Upper lobe of left lung (tissue), 6 donors: ENCODE measurements at places on chromosomes 7 and 10. TPM values are rescaled to one million over a fixed set of nuclear protein-coding genes. Genes with fewer than 3 reads are reported as not detected.

GRCh38 chr10:58979711-58980110 lies 196.7 kb upstream of the PHYHIPL start:
- no peak for DNase-seq

DNA sequence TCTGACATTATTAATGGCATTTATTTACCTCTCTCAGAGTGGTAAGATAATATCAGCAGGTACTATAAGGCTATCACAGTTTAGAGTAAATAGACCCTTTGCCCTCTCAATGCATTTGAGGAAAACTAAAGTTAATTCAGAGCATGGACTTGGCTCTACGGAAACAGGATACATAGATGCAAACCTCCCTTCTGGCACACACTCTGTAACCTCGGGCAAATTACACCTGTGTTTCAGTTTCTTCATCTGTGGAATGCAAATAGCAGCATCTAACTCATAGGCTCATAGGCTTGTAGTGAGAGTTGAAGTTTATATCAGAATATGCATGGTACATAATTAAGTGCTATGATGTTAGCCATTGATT lies 5.6 kb downstream of the RAPGEF5 start:
- DNase-seq: no peak

- no peak for DNase-seq
Measured at GRCh38 chr7:99473315-99473596, 566 bp downstream of the ZNF789 start.

DNA sequence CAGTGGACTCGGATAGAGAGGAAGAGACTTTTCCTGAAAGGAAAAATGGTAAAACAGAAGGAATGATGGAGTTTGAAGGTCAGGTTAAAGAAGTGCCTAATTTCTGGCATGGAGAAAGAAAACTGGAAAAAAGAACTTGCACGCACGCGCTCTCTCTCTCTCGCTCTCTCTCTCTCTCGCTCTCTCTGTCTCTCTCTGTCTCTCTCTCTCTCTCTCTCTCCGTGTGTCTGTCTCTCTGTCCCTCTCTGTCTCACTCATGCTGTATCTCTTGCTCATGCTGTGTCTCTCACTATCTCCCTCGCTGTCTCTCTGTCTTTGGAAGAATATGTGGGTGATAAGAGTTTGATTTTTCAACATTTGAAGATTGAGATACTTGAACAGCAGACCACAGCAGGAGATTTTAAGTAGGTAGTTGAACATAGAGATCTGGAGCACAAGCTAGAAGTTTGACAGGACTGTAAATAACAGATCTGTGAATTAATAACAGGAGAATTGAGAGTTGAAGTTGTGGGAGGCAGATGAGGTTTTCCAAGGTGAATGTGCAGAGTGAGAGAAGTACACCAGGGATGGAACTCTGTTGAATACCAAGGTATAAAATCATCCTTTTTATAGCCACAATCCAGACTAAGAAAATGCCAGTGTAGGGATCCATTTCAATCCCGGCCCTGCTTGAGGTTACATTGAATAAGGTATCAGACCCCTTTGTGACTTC lies 33.1 kb downstream of the ADD3 start:
- DNase-seq: no peak

- DNase-seq: no peak
Measured at GRCh38 chr7:16916105-16916639, 34.4 kb upstream of the AGR3 start.

DNA sequence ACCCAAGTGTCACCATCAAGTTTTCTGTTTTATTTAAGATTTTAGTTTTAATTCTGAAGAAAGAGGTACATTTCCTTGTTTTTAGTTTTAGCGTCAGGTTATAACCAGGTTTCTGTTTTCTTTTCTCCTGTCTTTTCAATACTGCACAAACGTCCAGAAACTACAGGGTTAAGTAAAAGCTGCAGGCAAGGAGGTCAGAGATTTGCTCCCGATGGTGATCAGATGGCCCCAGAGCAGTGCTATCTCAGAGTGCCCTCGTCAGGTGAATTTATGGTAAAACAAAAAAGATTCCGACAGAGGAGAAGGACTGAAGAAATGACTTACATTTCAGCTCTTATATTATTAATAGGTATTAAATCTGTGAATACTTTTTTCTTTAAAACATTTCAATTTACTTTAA lies 128.2 kb downstream of the STRA8 start:
- DNase-seq: no peak

GRCh38 chr7:42856605-42856987 lies 55.3 kb downstream of the C7orf25 start:
- DNase-seq: peak; percentile 67

DNA sequence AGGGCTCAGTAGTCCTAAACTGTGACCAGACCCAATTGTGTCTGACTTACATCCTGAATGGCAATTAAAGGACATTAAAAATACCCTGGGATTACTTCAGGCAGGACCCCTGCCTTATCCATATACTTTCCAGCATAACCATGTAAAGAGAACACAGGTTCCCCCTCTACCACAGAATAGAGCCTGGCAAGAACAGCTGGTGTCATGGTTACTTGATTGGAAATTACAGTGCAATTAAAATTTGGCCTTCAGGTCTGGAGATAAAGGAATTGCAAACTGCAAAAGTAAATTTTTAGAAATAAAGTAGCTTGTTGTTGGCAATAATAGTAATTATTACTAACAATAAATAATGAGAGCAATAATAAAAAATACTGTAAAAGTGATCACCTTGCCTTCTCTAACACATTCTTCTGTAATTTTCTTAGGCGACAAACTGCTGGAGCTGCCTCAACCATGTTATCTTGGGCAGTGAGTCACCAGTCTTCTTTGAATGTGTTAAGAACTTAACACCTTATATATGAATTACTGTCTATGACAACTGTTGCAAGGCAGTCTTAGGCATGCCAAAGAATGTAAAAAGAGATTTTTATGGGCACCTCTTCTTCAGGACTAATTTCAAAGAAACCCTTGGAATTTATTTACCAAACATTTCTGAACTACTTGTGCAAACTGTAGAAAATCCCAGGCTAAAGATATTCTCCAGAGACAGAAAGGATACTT lies 53.7 kb downstream of the HIBADH start:
- DNase-seq: no peak

GRCh38 chr7:98619450-98620321 lies 2.6 kb downstream of the NPTX2 start:
- peak; percentile 61 for DNase-seq

DNA sequence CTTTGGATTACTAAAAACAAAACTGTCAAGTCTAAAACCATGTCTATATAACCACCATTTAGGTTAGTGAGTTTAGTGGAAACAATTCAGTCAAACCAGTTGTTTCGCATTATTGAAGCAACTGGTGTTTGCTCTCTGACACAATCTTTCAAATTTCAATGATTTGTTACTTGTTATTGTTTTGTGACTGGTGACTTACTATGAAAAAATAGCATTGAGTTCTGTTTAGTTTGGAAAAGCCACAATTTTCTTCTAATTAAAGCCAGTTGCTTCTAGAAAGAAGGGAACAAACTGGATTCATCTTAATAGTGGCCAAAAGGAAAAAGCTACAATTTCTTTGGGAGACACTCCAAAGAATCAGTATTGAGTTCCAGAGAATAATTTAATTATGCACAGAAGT lies 30.4 kb downstream of the LAMB4 start:
- no peak for DNase-seq

GRCh38 chr10:128867210-128867609 lies 599.8 kb upstream of the MGMT start:
- no peak for DNase-seq

GRCh38 chr10:87935290-87936141 lies 72.1 kb downstream of the PTEN start:
- DNase-seq: no peak

DNA sequence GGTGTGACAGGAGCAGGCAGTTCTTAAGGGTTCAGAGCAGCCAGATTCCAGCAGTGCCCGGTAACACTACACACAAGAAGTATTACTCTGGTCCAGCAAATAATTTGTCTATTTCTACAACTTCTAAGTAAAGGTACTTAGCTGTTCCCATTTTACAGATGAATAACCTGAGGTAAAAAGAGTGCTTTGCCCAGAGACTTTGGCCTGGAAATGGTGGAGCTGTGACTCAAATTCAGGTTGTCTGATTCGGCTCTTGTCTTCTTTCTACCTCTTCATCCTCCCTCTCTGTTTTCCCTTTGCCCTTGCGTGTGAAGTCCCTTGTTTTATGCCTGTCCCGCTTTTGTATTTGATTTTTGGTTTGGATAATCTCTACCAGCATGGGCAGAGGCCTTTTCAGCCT lies 17.1 kb downstream of the SFRP5 start:
- no peak for DNase-seq

- DNase-seq: peak; percentile 92
Measured at GRCh38 chr7:151062399-151063211, 3.2 kb downstream of the SLC4A2 start.

GRCh38 chr7:32436146-32436928 lies 53.8 kb downstream of the LSM5 start:
- no peak for DNase-seq

- DNase-seq: no peak
Measured at GRCh38 chr7:99296471-99296870, 23.8 kb downstream of the MYH16 start.

- no peak for DNase-seq
Measured at GRCh38 chr7:104328296-104328969, at the start of gene LHFPL3. TSS of gene LHFPL3 (plus strand) at chr7:104328603.

DNA sequence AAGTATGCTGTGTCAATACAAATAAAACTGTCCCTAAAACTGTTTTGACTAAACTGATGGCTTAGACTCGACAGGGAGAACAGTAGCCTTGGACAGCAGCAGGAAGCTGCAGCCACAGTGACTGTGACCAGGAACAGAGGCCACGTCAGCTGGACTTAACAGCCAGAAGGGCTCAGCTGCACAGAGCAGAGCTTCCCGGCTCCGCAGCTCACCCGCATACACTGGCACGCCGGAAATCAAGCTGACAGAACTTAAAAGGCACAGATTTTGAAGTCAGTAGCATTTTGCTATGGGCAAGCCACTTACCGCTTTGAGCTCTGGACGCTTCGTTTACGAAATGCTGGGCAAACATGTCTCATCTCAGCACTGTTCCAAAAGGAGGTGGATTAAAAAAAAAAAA lies 769.7 kb upstream of the AUTS2 start:
- DNase-seq: no peak

DNA sequence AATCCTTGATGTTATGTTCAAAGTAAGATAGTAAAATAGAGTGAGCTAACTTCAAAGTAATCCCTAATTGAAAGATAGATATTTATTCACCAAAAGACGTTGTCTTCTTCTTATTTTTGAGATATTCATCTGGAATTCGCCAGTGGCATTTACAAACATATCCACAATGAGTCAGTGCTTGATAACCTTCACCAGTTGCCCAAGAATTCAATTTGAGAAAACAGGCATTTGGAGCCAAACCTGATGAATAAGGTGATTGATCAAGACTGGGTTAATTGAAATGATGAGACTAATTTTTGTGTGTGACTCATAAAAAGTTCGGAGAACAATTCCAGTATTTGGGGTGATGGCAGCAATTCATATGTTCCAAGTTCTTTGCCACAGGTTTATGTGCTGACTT lies 344.0 kb downstream of the ARL4A start:
- no peak for DNase-seq

DNA sequence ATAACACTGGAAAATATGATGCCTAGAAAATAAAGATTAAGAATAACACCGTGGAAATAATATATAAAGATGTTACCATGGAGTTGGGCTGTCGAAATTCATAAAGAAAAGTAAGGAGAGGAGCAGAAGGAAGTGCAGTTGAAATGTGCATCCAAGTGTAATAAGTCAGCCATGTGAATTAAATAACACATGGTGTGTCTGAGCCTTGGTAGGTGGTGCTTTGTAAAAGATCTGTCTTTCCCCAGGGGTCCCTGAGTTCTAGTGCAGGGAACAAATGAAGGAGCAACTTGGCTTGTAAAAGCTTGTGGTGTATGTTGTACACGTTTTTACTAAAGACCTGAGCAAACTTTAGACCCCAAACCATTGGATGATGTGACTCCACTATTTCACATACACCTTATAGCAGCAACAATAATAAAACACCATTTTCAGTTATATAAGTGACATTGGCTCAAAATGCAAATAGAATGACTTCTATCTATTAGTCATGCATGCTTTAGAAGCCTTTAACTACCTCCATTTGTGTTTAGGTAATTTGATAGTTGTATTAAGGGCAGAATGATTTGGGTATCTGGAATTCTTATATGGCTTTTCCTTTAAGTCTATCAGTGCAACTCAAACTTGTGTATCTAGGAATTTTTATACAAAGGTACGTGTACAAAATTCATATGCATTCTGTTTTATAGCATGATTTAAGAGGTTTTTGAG lies 11.3 kb downstream of the STARD3NL start:
- no peak for DNase-seq

The SAMD9 gene
- total RNA-seq: 10.2 TPM

The ACBD7 gene
- total RNA-seq: not detected

The HYCC1 gene
- total RNA-seq: 16.4 TPM

The OPN1SW gene
- not detected for total RNA-seq

The MINPP1 gene
- 22.2 TPM for total RNA-seq

The AIFM2 gene
- total RNA-seq: 17.2 TPM

The SLC16A12 gene
- total RNA-seq: 1.3 TPM

The C7orf33 gene
- not detected for total RNA-seq

The MKX gene
- 1.2 TPM for total RNA-seq

The ADAM22 gene
- total RNA-seq: 1.2 TPM
